ENCODE measurements at places on chromosomes 7 and 10.

GRCh38 chr7:116788572-116789197, 73.7 kb upstream of the CAPZA2 start:
- no peak for DNase-seq

DNA sequence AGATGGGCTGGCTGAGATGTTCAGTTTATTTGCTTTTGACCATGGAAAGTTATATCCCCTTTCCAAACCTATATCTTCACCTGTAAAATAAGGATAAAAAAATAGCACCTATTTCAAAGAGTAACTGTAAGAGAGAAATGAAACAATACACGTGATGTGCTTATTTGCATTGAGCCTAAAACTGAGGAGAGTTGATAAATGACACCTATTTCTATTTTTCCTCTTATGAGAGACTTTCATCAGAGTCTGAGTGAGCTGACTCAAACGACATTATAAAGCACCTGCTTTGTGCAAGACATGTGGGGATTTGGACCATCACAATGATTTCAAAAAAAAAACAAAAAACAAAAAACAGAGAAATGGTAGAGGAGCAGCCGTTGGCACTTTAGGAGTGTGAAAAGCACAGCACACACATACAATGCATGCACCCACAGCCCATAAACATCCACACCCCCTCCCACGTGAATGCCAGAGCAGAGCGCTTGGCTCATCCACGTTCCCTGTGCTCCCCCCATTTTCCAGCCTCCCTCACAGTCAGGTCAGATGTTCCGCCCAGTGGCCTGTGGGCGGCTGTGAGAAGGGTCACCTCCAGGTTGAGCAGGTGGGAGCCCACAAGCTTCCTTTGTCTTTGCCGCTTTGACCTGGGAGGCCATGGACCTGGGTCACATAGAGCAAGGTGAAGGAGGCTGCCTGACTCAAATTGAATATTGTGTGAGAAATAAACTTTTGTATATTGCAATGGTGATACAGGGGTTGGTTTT, 253.2 kb upstream of the ZNF32 start:
- DNase-seq = no peak

- DNase-seq = no peak
Observed at GRCh38 chr7:70706204-70706603, 425.7 kb upstream of the GALNT17 start.

DNA sequence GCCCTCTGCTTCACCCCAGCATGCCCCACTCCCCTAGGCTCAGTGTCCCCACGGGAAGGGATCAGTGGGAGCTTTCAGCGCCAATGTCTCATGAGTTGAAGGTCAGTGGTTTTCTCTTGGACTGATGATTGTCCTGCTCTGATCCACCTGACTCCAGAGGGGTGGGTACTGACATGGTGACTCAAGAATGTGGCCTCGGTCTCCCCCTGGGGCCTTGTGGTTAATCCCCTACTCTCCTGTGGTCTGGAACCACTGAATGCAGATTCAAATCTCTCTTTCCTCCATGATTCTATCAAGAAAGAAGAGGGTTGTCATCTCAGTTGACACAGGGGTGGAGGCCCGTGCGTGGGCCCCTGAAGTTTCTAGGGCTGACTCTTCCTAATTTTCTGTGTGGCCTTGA, 176.9 kb downstream of the RPS24 start:
- DNase-seq = no peak

DNA sequence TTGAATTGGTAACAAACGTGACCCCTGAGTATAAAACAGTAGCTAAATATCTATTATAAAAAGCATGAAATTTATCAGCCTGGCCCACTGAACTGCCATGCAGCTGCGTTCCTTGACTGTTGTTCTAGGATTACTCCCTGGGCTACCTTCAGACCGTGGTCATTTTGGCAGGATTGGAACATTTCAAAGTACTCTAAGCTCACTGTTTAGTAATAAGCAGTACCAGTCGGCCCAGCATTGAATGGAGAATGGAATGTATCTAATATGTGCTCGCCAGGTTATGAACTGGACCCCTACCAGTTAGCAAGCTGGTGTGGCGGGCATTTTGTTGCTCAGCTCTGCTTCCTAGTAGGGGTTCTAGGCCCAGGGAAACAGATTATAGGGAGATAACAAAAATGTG, 112.2 kb downstream of the SEMA3C start:
- no peak for DNase-seq

DNA sequence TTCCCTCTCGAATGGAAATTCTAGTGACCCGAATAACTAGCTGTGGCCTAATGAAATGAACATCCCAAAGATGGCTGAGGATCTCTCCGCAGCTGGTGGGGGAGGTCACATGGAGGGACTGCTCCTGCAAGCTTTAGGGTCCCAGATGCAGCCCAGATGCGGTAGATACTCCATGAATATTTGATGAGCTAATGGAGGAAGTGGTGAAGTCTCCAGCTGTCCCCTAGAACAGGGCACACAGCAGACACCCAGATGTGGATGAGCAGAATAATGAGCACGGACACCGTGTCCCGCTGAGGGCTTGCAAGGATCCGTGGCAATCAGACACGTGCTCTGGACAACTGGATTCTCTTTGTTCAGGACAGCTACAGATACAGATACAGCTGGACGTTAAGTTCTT, 59.2 kb downstream of the DENND2A start:
- DNase-seq = no peak

GRCh38 chr10:129394518-129395328, 72.3 kb upstream of the MGMT start:
- no peak for DNase-seq

- DNase-seq = no peak
Observed at GRCh38 chr7:96173781-96174180, 148.1 kb downstream of the SLC25A13 start.

DNA sequence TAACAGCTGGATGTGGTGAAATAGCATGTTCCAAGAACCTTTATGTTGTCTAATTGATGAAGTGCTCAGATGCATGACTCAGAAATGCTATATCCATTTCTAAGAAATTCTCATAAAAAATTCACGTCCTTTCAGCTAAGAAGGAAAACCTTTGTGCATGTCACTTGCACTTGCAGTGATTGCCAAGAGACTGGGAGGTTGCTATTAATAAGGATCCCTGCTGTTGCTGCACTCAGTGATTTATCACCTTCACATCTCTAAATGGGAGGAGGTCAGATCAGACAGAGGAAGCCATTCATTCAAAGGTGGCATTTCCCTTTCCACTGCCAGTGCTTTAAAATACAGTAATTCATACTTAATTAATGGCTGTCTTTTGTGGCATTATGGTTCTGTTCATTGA, 89.5 kb downstream of the THSD7A start:
- DNase-seq = no peak

- no peak for DNase-seq
Observed at GRCh38 chr7:11341285-11341944, 367.7 kb downstream of the PHF14 start.

GRCh38 chr10:86522510-86522855, 891 bp upstream of the WAPL start:
- DNase-seq = no peak

- no peak for DNase-seq
Observed at GRCh38 chr7:114539575-114539974, 125.0 kb downstream of the FOXP2 start.

GRCh38 chr10:83849150-83849549, 290.2 kb upstream of the GHITM start:
- DNase-seq = no peak

DNA sequence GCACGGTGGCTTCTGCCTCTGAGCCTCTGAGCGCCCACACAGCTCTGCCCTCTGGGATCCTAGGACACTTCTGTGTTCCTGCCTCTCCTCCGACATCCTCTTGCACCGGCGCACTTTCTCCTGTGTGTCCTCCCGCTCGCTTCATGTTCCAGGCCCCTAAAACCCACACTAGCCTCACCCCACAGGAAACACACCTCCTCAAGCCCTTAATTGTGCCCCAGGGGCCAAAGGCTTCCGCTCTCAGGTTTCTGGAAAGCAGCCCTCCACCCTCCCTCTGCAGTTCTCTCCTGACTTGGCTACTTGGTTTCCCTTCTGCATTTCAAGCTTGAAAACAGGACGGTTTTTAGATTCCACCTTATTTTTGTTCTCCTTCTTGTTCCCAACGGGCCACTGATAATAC, 7.3 kb downstream of the GFRA1 start:
- DNase-seq = no peak

GRCh38 chr7:78673272-78673671, 780.2 kb downstream of the MAGI2 start:
- DNase-seq = no peak

DNA sequence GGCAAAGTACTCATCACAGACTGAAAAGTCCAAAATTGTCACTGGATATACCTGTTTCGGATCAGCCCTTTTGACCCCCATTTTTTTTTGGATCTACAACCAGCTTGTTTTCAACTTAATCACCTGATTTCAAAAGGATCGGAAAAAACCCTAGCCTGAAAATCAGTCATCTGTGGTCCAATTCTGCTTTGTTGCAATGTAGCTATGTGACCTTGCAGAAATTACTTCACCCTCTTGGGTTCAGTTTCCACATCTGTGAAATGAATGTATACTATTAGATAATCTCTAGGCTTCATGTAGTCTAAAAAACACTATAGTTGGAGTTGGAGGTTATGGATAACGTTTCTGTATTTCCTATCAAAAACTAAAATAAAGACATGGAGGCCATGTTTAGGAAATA, 37.1 kb downstream of the STEAP4 start:
- no peak for DNase-seq

GRCh38 chr10:93751832-93752231, 5.9 kb upstream of the LGI1 start:
- DNase-seq = no peak

DNA sequence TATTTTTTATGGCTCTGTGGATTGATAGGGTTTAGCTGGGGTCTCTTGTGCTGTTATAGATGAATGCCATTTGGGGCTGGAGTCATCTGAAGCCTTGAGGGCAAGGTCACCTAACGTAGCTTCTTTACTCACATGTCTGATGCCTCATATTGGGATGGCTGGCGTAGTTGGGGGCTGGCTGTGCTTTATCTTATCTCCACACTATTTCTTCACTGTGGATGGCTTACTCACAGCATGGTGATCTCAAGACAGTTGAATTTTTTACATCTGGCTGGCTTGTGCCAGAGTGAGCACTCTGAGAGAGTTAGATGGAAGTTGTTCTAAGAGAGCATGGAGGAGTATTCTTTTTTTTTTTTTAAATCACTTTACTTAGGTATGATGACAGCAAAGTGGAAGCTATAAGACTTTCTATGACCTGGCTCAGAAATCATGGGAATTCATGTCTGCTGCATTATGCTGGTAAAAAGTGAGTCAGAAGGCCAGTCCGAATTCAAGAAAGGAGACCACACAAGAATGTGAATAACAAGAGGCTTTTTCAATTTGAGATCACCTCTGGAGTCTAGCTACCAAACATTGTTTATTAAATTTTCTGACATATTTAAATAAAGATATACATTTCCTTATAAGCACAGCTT, 252.4 kb upstream of the TPK1 start:
- no peak for DNase-seq

DNA sequence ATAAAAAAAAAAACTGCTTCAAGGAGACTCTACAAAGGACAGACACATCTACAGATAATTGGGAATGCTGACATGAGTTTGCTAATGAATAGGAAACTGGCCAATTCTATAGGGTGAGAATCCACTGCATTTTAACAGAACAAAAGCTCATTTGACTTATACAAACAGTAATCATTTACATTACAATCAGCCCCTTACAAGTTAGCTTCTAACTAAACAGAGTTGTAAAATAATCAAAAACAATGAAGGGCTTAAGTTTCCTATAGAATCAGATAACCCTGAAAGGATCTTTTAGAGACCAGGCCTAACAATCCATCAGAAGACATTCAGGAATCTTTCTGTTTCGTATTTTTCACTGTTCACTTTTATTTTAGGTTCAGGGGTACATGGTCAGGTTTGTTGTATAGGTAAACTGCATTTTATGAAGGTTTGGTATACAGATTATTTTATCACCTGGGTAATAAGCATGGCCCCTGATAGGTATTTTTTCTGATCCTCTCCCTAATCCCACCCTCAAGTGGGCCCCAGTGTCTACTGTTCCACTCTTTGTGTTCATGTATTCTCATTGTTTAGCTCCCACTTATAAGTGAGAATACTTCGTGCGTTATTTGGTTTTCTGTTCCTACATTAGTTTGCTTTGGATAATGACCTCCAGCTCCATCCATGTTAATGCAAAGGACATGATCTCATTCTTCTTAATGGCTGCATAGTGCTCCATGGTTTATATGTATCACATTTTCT, 131.3 kb upstream of the NOBOX start:
- DNase-seq = no peak

- DNase-seq = no peak
Observed at GRCh38 chr10:127013691-127014473, 108.7 kb downstream of the DOCK1 start.

DNA sequence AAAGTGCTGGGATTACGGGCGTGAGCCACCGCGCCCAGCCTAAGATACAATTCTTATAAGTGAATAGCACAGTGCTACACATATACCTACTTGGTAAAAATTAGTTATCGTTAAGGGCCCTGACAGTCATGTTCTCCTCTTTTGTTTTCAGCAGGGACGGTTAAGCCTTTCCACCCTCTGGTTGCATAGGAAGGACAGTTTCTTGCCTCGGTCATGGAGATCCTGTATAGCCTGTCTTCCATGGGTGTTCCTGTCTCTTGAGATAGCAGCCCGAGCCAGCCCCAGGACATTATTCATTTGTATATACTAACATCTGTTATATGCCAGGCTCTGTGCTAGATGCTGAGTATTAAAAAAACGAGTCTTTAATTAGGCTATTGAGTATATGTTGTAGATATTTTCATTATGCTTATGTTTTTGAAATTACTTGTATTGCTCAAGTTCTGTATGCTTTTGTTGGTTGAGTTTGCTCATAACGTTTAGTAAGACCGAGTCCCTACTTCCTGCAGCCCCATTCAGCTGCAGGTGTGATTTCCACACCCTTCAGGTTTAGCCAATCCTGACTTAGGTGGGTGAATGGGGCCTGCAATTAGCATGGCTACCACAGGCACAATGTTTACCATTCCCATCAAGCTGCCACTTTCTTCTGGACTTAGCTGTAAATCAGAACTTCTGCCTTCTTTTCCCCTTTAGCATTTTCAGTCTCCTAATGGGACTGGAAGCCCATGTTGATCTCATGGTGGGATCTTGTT, 24.8 kb downstream of the CCSER2 start:
- no peak for DNase-seq

GRCh38 chr10:43053825-43054224, 23.0 kb upstream of the RET start:
- no peak for DNase-seq
